BJ (cell line): ENCODE measurements at places on chromosomes 3 and 15. TPM values are rescaled to one million over a fixed set of nuclear protein-coding genes. Genes with fewer than 3 reads are reported as not detected.

DNA sequence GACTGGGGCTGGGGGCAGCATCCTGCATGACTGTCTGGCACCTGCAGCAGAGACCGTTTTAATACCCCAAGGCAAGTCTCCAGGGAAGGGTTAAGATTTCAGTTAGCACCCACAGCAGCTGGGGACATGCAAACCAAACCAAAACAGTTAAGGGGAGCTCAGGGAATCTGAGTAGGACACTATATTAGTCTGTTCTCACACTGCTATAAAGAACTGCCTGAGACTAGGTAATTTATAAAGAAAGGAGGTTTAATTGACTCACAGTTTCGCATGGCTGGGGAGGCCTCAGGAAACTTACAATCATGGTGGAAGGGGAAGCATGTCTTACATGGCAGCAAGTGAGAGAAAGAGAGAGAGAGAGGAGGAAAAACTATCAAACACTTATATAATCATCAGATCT, 25.3 kb downstream of the GALNT15 start:
- DNase-seq: no peak

DNA sequence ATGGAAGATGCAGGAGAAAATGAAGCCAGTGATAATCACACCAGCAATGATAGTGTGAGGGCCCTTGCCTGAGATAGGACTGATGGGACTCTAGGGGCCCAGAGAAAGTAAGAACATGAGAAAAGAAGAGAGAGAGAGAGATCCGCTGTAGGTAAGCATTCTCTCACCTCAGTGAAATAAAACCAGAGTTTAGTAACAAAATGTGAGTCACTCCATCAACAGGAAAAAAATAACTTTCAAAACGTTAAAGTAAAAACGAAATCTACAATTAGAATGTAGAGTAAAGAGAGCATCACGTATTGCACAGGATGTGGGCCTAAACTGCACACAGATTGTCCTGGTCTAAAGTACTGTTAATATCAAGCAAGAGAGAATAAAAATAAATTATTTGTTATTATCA, 6.8 kb upstream of the PRSS50 start:
- no peak for DNase-seq

DNA sequence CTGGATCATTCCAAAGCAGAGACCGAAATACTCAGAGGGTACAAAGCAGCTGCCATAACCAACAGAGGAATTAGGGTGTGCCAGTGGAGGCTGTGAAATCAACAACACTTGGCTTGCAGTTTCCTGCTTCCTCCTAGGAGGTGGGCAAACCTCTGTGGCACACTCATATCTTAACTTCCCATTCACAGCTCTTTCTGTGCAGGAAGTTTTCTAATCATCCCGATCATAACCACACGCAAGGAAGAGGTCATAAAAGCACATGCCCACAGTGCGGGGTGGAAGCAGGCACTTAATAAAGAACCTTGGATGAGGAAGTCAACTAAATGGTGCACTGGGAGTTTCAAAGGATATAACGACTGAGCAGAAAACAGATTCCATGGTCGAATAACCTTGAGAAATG, 5.1 kb downstream of the SCAMP2 start:
- DNase-seq: no peak

DNA sequence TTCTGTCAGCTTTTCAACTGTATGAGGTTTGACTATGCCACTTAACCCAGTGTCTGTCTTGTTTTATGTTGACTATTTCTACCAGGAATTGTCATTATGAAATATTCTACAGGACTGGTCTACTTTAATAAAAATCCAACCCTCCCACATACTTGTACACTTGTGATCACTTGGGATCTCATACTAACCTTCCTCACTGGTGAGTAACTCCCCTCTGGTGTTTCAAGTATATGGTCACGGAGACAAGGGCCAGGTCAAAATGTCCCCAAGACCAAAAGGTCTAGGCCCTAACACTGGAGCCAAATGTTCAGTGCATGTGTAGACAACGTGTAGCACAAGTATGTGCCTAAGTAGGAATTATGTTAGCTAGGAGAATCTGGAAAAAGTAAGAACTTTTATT, 122.7 kb upstream of the TJP1 start:
- DNase-seq: no peak

GRCh38 chr3:52204337-52205073, 6.5 kb downstream of the ALAS1 start:
- DNase-seq: no peak

DNA sequence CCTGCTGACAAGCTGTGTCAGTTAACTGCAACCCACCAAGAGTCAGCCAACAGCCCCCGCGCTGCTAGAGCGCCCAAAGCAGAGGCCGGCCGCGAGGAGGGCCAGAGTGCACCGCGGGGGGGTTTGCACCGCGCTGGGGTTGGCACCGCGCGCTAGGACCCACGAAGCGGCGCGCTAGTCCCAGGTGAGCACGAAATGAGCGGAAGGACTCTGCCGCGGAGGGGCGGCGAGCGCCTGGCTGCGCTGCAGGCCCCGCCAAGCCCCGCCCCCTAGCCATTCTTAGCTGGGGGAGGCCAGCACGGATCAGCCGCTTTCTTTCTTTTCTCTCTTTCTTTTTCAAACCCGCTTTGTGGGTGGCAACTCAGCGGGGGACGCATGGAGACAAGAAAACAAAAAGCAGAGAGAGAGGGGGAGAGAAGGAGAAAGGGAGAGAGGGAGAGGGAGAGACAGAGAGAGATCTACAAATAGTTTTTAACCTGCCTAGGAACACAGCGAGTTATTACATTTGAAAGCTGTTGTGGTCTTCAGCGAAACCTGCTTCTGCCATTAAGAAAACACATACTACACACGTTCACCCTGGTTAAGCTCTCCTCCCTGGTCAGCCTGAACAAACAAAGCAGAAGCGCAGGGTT, 6.9 kb upstream of the FOXB1 start:
- no peak for DNase-seq

THPO gene
- polyA plus RNA-seq: 0.20 and 0.36 TPM in 2 replicates

DNA sequence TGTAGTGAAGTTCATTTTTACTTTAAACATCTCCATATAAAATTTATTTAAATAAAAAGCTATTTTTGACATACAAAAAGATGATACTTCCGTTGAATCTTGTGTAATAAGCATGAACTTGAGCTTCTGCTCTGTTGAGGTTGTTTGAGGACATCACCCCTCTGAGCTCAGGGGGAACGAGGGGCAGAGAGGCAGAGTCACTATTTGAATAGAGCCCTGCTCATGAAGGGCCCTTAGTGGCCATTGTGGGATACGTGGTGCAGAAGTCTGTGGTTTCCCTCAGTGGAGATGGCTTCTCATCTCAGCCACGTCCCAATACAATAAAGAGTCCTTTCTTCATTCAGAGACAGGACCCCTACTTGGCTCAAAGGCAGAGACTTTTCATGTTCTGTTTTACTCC, 10.6 kb downstream of the CEMIP start:
- DNase-seq: no peak

TRH gene
- polyA plus RNA-seq: not detected in 2 replicates

C2CD4B gene
- not detected in 2 replicates for polyA plus RNA-seq

XCR1 gene
- polyA plus RNA-seq: not detected in 2 replicates

DNA sequence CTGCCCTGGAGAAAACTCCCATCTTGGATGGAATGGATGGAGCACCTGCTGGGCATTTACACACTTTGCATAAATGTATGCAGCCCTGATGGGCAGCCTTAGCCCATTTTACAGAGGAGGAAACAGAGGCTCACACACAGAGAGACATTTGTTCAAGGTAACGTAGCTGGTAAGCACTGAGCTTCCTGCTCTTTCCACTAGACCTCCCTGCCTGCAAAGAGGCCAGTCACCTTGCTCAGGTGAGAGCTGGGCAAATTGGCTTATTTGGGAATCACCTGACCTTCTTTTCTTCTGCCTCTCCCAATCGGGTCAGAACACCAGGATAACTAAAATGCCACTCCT, 51.4 kb upstream of the FLNB start:
- no peak for DNase-seq

- DNase-seq: no peak
These were observed 21.5 kb downstream of the LARS2 start for GRCh38 chr3:45409921-45410320.

MEGF11 gene
- polyA plus RNA-seq: 0.04 TPM in 1 of 2 replicates, not detected in the other

DNA sequence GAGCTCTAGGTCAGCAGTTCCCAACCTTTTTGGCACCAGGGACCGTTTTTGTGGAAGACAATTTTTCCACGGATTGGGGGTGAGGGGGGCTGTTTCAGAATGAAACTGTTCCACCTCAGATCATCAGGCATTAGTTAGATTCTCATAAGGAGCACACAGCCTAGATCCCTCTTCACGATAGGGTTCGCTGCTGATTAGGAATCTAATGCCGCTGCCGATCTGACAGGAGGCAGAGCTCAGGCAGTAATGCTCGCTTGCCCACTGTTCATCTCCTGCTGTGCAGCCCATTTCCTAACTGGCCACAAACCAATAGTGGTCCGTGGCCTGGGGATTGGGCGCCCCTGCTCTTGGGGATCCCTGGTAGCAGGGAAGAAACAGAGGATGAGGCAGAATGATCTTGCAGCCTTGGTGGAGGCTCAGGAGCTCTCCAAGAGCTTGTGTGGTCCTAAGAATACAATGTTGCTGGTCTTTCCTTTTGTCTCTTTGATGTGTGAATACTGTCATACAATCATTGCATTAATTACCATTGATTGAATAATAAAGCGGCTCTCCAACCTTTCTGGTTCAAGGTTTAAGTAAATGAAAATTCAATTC, 183.2 kb downstream of the FNDC3B start:
- DNase-seq: no peak

IQCF5 gene
- polyA plus RNA-seq: not detected in 2 replicates

DNA sequence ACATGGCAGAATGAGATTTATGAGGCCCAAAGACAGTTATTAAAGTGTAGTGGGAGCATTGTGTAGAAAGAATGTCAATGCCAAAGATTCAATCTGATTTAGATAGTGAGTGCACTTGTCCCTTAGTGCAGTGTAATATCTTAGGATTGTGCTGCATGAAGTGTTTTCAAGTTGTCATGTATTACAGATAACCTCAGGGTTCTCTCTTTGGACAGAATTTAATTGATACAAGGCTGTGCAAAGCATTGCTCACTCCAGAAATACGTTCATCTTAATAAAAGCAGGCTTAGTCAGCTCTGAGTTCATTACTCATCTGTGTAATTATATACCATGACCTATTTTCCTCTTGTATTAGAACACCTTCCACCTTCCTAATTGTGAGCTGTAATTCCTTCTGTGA, 16.0 kb upstream of the GPR171 start:
- DNase-seq: peak; percentile 75

GRCh38 chr3:8840556-8840955, 71.1 kb upstream of the OXTR start:
- no peak for DNase-seq

DNA sequence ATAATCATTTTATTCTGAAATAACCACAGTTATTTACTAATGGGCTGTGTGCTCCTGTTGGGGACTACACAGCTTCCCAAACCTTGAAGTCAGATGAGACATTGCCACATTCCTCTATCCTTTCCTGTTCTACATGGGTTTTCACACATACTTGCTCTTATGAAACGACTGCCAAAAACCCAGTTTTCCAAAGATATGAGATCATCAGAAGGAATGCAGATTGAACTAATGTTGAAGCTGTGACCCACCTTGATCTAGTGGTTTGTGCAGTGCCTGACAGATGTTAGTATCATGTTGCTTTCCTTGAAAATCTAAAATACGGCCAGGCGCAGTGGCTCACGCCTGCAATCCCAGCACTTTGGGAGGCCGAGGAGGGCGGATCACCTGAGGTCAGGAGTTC, 144.6 kb downstream of the VGLL4 start:
- peak; percentile 83 for DNase-seq

- DNase-seq: no peak
These were observed 2.7 kb downstream of the PDCD7 start for GRCh38 chr15:65130941-65131340.

DNA sequence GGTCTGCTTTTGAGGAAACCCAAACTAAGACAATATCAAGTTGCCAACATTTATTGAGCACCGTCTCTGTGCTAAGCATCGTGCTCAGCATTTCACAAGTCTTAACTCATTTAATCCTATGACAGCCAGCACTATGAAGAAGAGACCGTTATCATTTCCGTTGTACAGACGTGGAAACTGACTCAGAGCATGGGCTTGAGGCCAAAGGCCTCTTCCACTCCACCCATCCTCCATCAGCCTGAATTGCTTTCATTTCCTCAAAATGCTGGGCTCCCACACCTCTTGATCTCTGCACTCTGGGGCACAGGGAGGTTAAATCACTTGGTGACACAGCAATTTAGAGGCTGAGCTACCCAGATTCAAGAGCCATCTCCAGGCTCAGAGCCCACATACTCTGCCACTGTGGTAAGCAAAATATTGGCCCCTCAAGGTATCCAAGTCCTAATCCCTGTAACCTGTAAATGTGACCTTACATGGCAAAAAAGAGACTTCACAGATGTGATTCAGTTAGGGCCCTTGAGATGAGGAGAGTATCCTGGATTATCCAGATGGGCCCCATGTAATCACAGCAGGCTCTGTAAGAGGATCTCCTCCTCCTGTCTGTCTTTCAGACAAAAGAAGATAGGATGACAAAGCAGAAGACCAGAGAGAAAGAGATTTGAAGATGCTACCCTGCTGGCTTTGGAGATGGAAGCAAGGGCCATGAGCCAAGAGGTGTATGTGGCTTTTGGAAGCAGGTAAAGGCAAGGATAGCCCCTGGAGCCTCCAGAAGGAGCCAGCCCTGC, 24.3 kb upstream of the FLNB start:
- DNase-seq: peak; percentile 74

DNA sequence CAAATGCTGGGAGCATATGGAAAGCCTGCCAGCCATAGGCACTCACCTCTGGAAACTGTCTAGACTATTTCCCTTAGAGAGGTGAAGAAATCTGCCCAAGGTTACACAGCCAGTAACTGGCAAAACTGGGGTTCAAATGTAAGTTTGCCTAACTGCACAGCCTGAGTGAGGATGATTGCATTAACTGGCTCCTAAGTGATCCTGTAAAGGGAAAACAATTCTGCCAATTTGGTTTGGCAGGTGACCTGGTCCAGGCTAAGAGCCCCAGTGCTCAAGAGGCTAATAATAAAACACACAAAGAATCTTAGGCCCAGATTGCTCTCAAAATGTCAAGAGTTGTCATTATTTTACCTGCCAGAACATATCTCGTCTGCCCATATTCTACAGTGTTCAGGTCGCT, 43.9 kb upstream of the SPRED1 start:
- no peak for DNase-seq

GRCh38 chr3:10417847-10418246, 87.5 kb downstream of the ATP2B2 start:
- DNase-seq: no peak

- no peak for DNase-seq
These were observed 339.2 kb downstream of the CHL1 start for GRCh38 chr3:535566-536416.

DNA sequence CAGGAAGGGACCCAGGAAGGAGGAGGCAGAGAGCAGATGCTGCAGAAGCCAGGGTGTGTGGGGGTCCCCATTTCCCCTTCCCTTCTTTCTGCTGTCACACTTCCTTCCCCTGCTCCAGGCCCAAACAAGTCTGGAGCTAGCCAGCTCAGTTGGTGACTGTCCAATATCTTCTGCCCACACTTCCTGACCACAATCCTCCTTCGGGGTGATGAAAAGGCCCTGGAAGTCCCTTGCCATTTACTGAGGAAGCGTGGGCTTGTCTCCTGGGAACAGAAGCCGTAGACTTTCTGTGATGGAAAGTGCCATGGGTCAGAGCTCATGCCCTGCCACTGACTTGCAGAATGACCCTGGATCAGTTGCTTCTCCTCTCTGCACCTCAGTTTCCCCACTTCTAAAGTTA, 39.0 kb downstream of the ANAPC13 start:
- no peak for DNase-seq
